ENCODE measurements at places on chromosomes 4 and X.

GRCh38 chr4:22077571-22077970, 129.0 kb upstream of the KCNIP4 start:
- DNase-seq: no peak

GRCh38 chrX:129480889-129481288, 42.4 kb downstream of the SMARCA1 start:
- DNase-seq: no peak

GRCh38 chr4:675036-675882, 917 bp downstream of the MYL5 start:
- DNase-seq: no peak

GRCh38 chrX:37785569-37785968, 5.7 kb downstream of the CYBB start:
- peak; percentile 9 for DNase-seq

GRCh38 chr4:122766950-122767349, 34.4 kb downstream of the BBS12 start:
- no peak for DNase-seq

DNA sequence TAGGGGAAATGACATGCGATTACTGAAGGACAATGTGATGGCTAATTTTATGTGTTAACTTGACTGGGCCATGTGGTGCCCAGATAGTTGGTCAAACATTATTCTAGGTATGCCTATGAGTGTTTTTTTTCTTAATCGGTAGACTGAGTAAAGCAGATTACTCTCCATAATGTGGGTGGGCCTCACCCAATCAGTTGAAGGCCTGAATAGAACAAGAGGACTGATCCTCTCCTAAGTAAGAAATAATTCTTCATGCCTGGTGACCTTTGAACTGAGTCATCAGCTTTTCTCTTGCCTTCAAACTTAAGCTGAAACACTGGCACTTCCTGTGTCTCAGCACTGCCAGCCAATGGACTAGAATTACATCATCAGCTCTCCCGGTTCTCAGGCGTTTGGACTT, 164.0 kb upstream of the FGF13 start:
- DNase-seq: no peak

- DNase-seq: no peak
These were observed 104.5 kb upstream of the NAP1L5 start for GRCh38 chr4:88802138-88802537.

DNA sequence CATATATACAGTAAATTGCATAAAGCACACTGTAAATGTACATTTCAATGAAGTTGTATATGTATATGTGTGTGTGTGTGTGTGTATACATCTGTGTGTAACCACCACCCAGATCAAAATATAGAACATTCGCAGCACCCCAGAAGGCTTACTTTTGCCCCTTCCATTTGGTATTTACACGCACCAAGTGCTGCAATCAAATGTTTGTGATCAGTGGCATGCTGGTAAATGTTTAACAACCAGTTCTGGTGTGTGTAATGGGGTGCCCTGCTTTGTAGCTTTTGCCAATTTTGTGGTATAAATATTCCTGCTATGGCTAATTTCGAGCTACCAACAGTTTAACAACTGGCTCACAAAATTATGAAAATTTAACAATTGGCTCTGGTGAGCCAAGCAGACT, 101.3 kb downstream of the RTL5 start:
- DNase-seq: no peak

DNA sequence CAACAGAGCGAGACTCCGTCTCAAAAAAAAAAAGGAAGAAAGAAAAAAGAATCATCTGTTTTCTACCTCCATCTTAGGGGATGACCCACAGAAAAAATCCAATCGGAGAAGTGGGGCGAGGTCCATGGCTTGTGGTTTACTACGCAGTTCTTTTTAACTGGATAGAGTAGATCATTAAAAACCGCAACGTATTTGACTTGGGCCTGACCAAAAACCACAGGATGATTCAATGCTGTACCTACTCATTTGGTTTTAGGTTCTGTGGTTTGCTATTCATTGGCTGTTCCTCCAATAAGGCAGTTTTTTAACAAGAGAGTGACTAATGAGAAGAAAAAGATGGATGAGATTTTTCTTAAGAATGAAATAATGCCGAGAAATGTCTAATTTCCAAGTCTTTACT, 83.7 kb downstream of the FREM3 start:
- peak; percentile 55 for DNase-seq

GRCh38 chr4:163815776-163816175, 321.3 kb downstream of the TMA16 start:
- DNase-seq: no peak
